ENCODE measurements at places on chromosomes 4 and X. TPM values are rescaled to one million over a fixed set of nuclear protein-coding genes. Genes with fewer than 3 reads are reported as not detected.

GRCh38 chrX:38929966-38930421 lies 128.7 kb downstream of the MID1IP1 start:
- H3K4me1 ChIP-seq, result peaks cover 9% of the 10 kb centered on the region
- DNase-seq, result peak; percentile 85
- peak overlapping the region; percentile 79 for H3K27ac ChIP-seq

DNA sequence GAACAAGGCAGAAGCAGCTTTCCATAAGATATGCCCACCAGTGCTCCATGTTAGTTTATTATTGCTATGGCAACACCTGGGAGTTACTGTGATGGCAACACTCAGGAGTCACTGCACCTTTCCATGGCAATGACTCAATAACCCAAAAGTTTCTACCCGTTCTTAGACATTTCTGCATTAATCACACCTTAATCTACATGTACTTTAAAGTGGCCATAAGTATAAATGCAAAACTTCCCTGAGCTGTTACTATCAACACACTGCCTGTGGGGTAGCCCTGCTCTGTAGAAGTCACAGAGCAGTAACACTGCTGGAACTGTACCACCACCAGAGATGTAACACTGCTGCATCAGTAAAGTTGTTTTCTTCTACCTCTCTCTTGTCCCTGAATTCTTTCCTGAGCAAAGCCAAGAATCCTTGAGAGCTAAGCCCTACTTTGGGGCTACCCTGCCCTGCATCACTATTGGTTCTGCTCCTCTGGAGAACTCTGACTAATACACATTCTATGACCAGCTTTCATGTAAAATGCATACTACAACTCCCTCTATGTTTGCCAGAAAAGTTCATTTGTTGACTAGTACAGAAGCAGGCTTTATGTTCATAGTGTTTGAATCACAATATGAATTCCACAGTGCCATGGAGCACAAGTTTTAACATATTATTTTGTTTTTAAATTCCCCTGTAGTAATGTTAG lies 43.5 kb upstream of the GPR174 start:
- H3K27me3 ChIP-seq, result no peaks in the 10 kb centered on the region
- H3K36me3 ChIP-seq, result no peaks in the 10 kb centered on the region
- DNase-seq, result no peak

- H3K27ac ChIP-seq, result no peak overlapping the region
- H3K36me3 ChIP-seq, result no peaks in the 10 kb centered on the region
- no peak overlapping the region for H3K4me3 ChIP-seq
- H3K27me3 ChIP-seq, result 0 out of 2 replicates have a peak, but pooled peaks cover 5% of the 10 kb centered on the region
- peak; percentile 55 for DNase-seq
- H3K4me1 ChIP-seq, result no peaks in the 10 kb centered on the region
Measured at GRCh38 chr4:88211473-88212252, 53.2 kb upstream of the ABCG2 start.

ABLIM2 gene
- not detected for total RNA-seq

- peak; percentile 59 for DNase-seq
- H3K27ac ChIP-seq, result no peak overlapping the region
- H3K36me3 ChIP-seq, result no peaks in the 10 kb centered on the region
Measured at GRCh38 chr4:185096032-185096653, 46.9 kb upstream of the SLC25A4 start.

- DNase-seq, result no peak
- no peaks in the 10 kb centered on the region for H3K4me1 ChIP-seq
- H3K27me3 ChIP-seq, result no peaks in the 10 kb centered on the region
- no peaks in the 10 kb centered on the region for H3K36me3 ChIP-seq
- no peak overlapping the region for H3K27ac ChIP-seq
- no peak overlapping the region for H3K4me3 ChIP-seq
Measured at GRCh38 chrX:34072906-34073305, 59.2 kb downstream of the FAM47A start.

GRCh38 chr4:81827577-81828202 lies 356.0 kb upstream of the RASGEF1B start:
- no peak overlapping the region for H3K4me3 ChIP-seq
- H3K4me1 ChIP-seq, result no peaks in the 10 kb centered on the region
- H3K36me3 ChIP-seq, result no peaks in the 10 kb centered on the region

- H3K4me3 ChIP-seq, result no peak overlapping the region
- H3K27me3 ChIP-seq, result no peaks in the 10 kb centered on the region
- DNase-seq, result peak; percentile 51
- H3K27ac ChIP-seq, result peak overlapping the region; percentile 3
- H3K36me3 ChIP-seq, result peaks cover 51% of the 10 kb centered on the region
Measured at GRCh38 chr4:183449193-183449882, 4.9 kb downstream of the CDKN2AIP start.

GRCh38 chrX:54994668-54995351 lies 822 bp upstream of the PFKFB1 start:
- no peaks in the 10 kb centered on the region for H3K36me3 ChIP-seq
- no peaks in the 10 kb centered on the region for H3K4me1 ChIP-seq
- no peak overlapping the region for H3K4me3 ChIP-seq
- no peak for DNase-seq

DNA sequence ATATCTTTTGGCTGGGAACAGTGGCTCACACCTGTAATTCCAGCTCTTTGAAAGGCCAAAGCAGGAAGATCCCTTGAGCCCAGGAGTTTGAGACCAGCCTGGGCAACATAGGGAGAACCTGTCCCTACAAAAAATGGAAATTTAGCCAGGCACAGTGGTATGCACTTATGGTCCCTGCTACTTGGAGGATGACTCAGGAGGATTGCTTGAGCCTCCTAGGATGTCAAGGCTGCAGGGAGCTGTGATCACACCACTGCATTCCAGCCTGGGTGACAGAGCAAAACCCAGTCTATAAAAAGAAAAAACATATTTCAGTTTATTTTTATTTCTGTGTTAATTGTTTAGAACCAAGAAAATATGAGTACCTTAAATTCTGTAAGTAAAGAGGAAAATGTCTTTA lies 123.7 kb downstream of the CBR4 start:
- no peaks in the 10 kb centered on the region for H3K27me3 ChIP-seq
- no peak overlapping the region for H3K27ac ChIP-seq
- peak; percentile 72 for DNase-seq
- no peak overlapping the region for H3K4me3 ChIP-seq

DNA sequence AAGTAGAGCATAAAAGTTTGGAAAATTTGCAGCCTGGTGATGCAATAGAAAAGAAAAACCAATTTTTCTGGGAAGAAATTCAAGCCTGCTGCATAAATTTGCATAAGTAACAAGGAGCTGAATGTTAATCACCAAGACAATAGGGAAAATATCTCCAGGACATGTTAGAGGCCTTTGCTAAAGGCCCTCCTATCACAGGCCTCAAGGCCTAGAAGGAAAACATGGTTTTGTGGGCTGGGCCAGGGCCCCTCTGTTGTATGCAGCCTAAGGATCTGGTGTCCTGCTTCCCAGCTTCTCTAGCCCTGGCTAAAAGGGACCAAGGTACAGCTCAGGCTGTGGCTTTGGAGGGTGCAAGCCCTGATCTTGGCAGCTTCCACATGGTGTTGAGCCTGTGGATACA lies 6.2 kb upstream of the RTL3 start:
- no peaks in the 10 kb centered on the region for H3K27me3 ChIP-seq
- no peaks in the 10 kb centered on the region for H3K36me3 ChIP-seq
- H3K4me3 ChIP-seq, result no peak overlapping the region
- peaks cover 23% of the 10 kb centered on the region for H3K4me1 ChIP-seq
- H3K27ac ChIP-seq, result peak overlapping the region; percentile 68

NPY2R gene
- total RNA-seq, result not detected

DNA sequence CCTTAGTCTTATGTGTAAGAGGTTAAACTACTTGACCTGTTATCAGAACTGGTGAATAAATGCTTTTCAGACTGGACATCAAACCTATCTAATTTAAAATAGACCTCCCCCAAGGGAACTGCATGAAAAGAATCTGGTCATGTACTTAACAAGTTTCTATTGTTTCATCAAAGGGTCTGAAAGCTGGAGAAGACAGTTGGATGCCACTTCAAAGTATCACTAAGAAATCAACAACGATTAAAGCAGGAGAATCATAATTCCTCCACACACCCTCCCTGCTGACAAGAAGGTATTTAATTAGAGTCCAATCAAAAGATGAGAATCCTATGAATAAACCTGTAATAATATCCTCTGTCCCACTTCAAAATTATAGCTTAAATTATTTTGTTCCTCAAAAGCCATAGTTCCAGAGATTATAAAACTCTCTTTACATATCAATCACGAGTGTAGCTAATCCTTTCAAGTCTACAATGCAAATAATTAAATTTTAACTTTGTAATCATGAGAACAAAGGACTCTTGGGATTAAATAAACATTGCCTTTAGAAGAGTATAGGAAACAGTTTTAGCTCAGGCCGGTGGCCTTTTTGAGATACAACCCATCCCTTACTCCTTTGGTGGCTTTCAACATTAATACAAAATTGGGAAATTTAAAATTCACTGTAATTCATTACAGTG lies 35.1 kb downstream of the TSPAN5 start:
- no peaks in the 10 kb centered on the region for H3K27me3 ChIP-seq
- H3K27ac ChIP-seq, result no peak overlapping the region
- no peak for DNase-seq
- no peak overlapping the region for H3K4me3 ChIP-seq

- no peaks in the 10 kb centered on the region for H3K4me1 ChIP-seq
- no peak for DNase-seq
- H3K4me3 ChIP-seq, result no peak overlapping the region
- H3K27me3 ChIP-seq, result no peaks in the 10 kb centered on the region
Measured at GRCh38 chr4:122129061-122129460, 23.1 kb upstream of the BLTP1 start.

- peak overlapping the region; percentile 15 for H3K4me3 ChIP-seq
- peak; percentile 65 for DNase-seq
- H3K27me3 ChIP-seq, result no peaks in the 10 kb centered on the region
- H3K4me1 ChIP-seq, result peaks cover 5% of the 10 kb centered on the region
- no peaks in the 10 kb centered on the region for H3K36me3 ChIP-seq
- H3K27ac ChIP-seq, result peak overlapping the region; percentile 43
Measured at GRCh38 chrX:48045410-48046311, 25.8 kb downstream of the ZNF630 start.

NXF2 gene
- total RNA-seq, result not detected

- no peak overlapping the region for H3K27ac ChIP-seq
- no peaks in the 10 kb centered on the region for H3K4me1 ChIP-seq
- no peaks in the 10 kb centered on the region for H3K36me3 ChIP-seq
- DNase-seq, result no peak
Measured at GRCh38 chrX:149898554-149898953, 17.6 kb downstream of the MAGEA8 start.

DNA sequence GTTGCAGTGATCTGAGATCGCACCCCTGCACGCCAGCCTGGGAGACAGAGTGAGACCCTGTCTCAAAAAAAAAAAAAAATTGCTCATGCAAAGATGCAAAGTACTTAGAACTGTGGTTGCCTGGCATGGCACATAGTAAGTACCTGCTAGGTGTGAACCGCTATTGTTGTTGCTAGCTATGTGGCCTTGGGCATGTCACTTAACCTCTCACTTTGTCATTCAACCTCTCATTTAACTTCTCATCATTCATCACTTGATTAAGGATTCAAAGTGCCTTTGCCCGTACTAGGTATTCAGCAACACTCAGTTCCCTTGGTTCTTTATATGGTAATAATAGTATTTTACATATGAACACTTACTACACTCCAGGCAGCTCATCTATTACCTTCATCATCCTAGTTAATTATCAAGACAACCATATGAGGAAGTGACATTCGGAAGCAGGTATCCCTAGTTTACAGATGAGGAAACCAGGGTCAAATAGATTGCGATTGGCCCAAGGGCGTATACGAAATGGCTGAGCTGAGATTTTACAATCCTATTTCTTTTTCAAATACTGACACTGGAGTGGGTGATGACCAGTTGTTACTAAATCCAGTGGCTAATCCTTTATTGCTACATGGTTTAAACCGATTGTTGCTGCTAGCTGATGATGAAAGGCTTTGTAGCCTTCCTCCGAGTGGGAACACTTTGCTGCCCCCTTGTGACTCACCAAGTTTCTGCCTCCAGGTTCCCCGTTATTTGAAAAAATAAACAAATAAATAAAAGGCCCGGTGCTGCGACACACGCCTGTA lies 28.8 kb upstream of the SOWAHD start:
- no peak overlapping the region for H3K4me3 ChIP-seq
- no peaks in the 10 kb centered on the region for H3K36me3 ChIP-seq
- DNase-seq, result peak; percentile 79
- H3K27ac ChIP-seq, result no peak overlapping the region

TMPRSS11E gene
- not detected for total RNA-seq

AKAP14 gene
- total RNA-seq, result not detected

ZAR1 gene
- not detected for total RNA-seq

SLC2A9 gene
- 0.25 TPM for total RNA-seq

PDE6B gene
- 0.11 TPM for total RNA-seq

- H3K27me3 ChIP-seq, result no peaks in the 10 kb centered on the region
- H3K27ac ChIP-seq, result no peak overlapping the region
- H3K4me1 ChIP-seq, result no peaks in the 10 kb centered on the region
- H3K4me3 ChIP-seq, result no peak overlapping the region
- no peak for DNase-seq
Measured at GRCh38 chrX:12403474-12404082, 265.3 kb downstream of the FRMPD4 start.
